ENCODE measurements at places on chromosomes 12 and 14.

- peak; percentile 14 for DNase-seq
These were observed 170.2 kb downstream of the ETV6 start for GRCh38 chr12:11819643-11820042.

GRCh38 chr12:118398940-118399339 lies 22.6 kb downstream of the SUDS3 start:
- DNase-seq = no peak

GRCh38 chr12:56333197-56333678 lies 562 bp downstream of the PAN2 start:
- no peak for DNase-seq

GRCh38 chr12:4450551-4451112 lies 5.0 kb upstream of the FGF6 start:
- peak; percentile 75 for DNase-seq

DNA sequence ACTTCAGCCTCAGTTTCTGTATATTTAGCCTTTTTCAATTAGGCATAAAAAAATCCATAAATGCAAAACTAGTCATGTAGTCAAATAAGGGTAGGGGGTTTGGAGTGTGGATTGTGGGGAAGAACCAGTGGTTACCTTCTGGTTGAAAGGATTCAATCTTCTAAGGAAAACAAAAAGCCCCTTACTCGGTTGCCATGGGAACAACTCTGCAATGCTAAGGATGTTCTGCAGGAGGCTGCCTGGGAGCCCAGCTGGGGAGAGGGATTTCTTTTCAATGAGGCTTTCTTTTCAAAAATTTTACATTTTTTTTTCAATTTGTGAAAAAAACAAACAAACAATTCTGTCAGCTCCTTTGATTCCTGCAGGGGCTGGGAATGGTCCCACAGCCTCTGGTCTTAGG lies 67.2 kb downstream of the SLC8A3 start:
- DNase-seq = no peak

- DNase-seq = no peak
These were observed 219.2 kb upstream of the RGS6 start for GRCh38 chr14:71713016-71713415.

DNA sequence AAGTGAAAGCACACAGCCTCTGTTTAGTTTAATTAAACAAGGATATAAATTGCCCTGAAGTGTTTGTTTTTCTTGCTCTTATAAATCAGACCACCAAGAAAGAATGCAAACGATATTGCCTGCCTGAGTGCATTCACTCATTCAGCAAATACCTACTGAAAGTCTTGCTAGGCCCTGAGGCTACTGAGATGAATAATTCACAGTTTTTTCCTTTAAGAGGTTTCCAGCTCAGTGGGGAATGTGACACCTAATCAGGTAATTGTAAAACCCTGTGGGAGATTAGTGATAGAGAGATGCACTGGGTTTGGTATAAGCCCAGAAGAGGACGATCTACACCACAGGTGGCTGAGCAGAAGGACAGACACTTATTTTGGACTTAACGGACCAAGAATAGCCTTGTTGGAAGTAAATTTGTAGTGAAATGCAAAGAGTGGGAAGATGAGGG lies 151.4 kb downstream of the SLC35F4 start:
- no peak for DNase-seq

GRCh38 chr12:25707056-25707455 lies 154.0 kb upstream of the LMNTD1 start:
- no peak for DNase-seq

- DNase-seq = no peak
These were observed 137.0 kb downstream of the MED13L start for GRCh38 chr12:116140529-116140928.

GRCh38 chr12:56151672-56152131 lies 685 bp upstream of the MYL6B start:
- DNase-seq = peak; percentile 88

GRCh38 chr12:113189361-113189760 lies 3.8 kb downstream of the RITA1 start:
- no peak for DNase-seq

GRCh38 chr12:34388636-34389377 lies 366.5 kb downstream of the ALG10 start:
- peak; percentile 28 for DNase-seq

DNA sequence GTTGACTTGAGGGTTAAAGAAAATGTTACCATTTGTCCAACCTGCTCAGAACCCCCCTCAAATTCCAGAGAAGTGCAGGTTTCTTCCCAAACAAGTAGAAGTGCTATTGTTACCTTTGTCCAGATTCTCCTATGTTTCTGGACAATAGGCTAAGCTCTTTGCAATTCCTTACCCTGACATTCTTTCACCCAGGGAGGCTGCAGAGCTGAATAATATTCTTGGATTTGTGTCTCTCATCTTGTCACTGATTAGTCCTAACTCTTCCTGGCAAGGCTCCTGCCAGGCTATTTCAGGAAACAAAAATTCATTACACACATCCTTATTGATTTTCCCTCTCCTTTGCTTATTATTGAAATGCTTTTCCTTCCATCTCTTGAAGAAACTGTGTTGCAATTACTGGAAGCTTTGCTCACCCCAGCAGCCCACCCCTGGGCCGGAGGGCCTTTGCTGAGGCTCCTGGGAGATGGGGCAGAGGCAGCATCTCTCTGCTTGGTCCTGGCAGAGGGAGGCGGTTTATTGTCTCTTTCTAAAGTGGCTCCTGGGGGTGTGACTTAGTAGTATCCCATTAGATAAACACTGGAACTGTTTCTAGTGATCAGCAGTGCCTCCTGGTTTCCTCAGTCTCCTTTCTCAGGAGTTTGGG lies 207.5 kb upstream of the PELI2 start:
- DNase-seq = no peak

- peak; percentile 51 for DNase-seq
These were observed 120.7 kb downstream of the ADGRD1 start for GRCh38 chr12:131074221-131075083.

DNA sequence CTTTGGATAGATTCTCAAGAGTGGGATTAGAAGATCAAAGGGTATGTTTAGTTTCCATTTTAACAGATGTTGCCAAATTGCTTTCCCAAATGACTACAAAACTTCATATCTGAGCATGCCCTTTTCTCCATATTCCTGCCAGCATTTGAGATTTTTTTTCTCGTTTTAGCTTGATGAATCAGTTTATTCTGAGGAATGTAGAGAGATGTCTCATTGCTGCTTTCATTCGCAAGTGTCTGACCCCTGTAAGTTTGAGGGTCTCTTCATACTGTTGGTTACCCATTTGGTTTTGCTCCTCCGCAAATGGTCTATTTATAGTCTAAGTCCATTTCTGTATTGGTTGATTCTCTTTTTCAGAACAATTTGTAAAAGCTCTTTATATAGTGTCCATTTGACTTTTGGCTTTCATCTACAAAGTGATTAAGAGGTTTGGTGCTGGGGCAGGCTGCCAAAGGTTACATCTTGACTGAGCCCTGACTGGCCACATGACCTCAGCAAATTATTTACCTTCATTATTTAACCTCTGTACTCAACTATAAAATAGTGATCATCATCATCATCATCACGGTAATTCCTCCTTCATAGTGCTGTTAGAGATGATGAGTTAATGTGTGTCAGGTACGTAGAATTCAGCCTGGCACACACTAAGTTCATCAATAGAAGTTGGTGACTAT lies 33.6 kb downstream of the HCAR2 start:
- no peak for DNase-seq

DNA sequence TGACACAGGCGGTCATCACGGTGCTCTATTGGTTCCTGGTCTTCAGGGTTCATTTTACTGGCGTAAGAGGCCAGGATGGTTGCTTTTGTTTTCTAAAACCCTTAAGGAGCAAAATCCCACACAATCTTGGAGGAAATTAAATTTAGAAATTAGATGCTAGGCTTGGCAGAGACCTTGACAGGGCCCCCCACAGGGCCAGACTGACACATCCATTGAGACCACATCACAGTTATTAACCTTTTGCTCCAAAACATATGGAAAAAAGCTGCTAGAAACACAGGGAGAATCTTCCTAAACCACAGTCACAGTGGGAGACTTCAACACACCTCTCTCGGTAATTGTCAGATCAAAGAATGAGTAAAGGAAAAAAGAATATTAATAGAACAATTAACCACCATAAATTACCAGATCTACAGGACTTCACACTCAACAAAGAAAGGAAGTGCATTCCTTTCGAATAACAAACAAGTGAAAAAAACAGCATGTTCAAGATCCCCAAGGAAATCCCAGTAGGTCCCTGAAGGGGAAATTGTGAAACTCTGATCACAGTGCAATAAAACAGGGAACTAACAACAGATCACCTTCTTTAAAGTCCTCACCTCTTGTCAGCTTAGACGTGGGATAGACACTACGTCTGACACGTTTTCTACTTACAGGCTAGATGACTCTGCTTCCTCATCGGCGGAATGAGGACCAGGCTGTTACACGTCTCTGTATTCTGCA lies 40.2 kb upstream of the TMEM179 start:
- DNase-seq = no peak

DNA sequence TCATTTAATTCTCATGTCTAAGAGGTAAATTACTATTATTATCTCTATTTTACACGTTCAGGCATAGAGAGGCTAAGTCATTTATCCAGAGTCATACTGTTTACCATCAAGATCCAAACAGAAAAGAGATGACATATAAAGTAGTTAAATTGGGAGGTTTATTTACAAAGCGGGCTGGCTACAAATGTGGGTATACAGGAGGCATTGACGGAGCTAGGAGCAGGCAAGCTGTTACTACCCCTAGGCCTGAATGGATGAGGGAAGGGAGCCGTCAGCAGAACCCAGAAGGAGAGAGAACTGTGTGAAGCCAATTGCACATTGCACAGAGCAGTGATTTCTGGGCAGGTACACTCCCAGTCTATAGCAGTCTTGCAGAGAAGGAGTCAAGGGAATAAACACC lies 39.8 kb downstream of the DACT1 start:
- DNase-seq = no peak
